ENCODE measurements at places on chromosomes 11 and 22. TPM values are rescaled to one million over a fixed set of nuclear protein-coding genes. Genes with fewer than 3 reads are reported as not detected.

DNA sequence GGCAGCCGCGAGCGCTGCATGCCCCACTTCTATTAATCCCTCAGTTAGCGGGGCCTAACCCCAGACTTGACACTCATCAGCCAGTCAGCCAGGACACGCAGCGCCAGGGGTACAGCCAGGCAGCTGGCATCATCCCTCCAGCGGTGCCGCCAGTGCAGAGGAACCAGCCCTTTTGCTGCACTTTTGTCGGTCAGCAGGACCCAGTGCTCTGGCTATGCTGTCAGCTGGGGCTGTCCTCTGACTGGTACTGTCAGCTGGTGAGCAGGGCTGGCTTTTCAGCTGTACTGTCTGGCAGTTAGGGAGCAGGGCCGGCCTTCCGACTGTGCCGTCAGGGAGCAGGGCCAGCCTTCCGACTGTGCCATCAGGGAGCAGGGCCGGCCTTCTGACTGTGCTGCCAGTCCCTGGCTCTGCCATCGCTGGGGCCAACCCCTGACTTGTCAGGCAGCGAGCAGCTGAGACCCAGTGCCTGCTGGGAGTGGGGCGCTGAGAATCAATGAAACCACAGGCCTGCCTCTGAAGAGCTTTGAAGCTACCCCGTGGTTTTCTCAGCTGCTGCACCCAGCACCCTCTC, 115.4 kb downstream of the KIAA1671 start:
- DNase-seq: no peak

DNA sequence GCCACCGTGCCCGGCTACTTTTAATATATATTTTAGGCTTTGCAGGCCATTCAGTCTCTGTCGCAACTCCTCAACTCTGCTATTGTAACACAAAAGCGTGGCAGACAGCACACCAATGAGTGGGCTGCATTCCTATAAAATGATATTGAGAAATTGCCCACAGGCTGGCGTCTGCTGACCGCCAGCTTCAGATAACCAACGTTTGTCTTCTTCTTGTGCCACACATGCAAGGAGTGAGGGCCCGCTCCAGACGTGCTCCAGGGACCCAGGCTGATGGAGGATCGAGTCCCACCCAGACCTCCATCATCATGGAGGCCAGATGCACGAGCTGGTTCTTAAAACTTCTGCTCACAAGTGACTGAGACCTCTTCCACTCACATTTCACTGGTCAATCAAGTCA, 35.4 kb upstream of the LINC01488 start:
- DNase-seq: no peak

The TMEM25 gene
- 15.4 TPM for total RNA-seq

DNA sequence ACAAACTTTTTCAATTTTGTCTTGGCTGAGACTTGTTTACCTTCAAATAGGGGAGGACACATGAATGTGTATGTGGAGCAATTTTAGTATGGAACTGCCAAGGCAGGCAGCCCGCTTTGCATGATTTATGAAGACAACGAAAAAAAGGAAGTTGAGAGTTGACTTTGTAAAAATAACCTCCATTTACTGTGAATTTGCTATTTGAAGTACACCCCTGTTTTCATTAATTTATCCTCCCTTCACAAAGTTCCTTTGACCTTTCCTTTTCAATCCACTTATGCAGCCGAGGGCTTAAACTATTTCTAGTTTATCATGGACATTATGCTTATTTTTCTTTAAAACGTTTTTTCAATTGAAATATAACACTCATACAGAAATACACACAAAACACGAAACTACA, 369.6 kb upstream of the CADM1 start:
- DNase-seq: no peak

The HBG2 gene
- not detected for total RNA-seq

DNA sequence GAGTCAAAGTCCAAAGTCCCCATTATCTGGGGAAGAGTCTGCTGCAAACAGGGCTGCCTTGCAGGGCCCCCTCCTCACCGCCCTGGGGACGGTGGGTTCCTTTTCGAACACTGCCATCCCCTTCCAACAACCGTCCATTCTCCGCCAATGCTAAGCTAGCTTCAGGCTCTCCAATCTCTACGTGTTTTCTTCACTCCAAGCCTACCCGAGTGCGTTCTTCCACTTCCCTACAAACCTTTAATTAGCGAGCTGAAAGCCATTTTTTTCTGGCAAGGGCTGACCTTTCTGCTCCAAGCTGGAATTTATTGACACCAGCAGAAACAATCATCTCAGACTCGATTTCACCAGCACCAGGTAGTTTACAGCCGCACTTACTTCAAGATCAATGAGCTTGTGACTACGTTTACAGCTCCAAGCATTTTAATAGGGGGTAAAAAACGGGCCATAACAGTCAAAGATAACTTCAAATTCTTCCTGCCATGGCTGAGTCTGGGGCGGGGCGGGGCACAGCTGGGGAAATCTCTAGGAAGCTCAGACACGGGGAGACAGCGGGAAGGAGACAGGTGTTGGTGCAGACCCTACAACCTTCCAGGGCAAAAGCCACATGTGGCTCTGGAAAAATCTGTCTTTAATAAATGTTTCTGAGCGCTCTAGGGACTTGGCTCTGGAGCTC, 82.2 kb downstream of the PHF21B start:
- no peak for DNase-seq

DNA sequence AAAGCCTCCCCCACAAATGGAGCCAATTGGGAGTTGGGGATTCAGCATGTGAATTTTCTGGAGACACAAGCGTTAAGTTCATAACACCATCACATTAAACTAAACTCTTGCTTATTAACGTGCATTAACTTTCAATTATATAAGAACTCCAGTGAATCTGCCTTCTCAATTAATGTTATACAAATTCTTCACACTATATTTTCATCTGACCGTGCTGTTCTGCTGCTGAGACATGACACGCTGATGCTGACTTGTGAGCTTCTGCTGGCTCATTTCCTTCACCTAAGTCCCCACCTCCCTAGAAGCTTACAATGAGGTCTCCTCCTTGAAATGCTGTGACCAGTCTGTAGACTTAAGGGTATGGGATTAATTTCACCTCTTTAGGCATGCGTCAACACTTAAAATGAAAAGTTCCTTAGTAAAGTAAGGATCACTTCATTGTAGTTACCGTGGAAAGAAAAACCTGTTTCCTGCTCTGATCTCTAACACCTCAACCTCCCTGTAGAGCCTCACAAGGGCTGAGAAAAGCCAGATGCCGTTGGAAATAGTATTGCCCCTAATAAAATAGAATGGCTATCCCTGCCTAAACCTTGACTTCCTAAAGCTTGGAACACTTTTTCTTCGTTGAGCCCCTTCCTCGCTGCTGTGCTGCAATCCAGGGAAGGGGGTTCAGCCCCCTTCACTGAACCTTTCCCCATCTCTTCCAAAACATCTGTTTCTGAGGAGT, 2.2 kb downstream of the HBG2 start:
- DNase-seq: no peak

GRCh38 chr11:121321614-121322243, 29.2 kb downstream of the SC5D start:
- DNase-seq: peak; percentile 20
